ENCODE measurements at places on chromosomes 1 and 21.

GRCh38 chr1:204507317-204508105 is 8.7 kb upstream of the MDM4 start:
- DNase-seq = no peak

DNA sequence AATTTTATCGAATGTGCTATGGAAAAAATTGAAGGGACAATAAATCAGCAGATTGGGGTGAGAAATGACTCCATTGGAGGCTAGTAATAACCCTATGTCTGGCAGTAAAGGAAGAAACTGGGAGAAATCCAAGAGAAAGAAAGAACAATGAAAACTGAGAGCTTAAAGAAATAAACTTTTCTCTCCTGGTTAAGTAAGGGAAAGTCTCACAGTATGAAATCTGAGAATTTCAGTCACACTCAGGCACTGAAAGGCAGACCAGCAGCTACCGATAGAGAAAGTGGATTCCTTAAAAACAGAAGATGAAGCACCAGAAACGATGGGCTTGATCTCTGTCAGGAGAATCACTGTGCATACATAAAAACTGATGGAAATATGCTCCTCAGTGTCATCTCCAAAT is 404.2 kb downstream of the PLPP3 start:
- DNase-seq = no peak

DNA sequence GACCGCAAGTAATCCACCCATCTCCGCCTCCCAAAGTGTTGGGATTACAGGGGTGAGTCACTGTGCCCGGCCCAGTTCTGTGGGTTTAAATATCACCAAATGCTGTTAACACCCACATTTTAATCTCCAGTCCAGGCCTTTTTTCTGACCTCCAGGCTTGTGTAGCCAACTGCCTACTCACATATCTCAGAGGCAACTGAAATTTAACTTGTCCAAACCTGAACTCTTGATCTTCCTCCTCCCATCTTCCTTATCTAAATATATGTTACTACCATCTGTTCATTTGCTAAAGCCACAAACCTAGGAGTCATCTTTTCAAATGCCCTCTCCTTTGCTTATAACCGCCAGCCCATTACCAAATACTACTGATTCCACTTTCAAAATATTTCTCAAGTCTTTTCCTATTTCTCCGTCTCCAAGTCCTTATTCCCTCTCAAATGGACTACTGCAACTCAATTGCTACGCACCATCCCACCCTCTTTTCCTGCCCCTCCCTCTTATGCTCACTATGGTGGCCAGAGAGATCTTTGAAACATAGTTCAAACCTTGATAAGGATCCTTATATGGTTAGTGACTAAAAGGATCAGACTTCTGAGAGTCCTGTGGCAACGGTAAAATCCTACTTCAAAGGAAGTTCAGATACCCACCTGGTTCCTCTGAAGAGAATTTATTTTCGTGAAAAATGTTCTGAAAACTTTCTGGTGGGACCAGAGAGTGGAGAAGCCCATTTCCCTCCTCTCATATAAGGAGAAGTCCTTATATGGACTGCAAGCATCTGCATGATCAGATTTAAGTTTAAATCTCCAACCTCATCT is 78.5 kb upstream of the CDC42BPA start:
- no peak for DNase-seq

- DNase-seq = no peak
Observed at GRCh38 chr1:218557731-218558130, 212.6 kb downstream of the TGFB2 start.

DNA sequence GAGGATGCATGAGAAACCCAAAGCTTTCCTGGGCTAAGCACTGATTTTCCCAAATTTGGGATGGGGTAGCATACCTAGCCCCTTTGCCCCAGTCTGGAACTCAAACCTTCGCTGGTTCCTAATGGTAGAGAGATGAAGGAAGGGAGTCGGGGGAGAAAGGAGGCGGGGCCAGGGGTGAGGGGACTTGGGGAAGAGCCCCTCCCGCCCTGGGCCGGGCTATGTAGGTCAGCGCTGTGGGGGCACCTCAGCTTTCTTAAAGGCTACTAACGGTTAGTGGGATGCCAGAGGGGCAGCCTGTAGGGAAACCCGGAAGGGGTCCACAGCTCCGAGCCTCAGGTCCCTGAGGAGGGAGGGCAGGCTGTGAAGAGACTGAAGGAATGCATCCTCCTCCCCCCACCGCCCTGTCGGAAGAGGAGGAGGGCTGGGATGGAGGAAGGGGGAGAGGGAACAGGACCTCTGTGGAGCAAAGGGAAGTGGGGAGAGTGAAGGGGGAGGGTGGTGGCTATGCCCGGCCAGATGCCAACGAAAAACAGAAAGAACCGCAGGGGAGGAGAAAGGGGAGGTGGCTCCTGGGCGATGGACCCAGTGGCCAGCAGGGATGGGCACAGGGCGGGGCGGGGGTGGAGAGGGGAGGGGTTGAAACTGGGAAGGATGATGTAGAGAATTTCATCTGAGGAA is 1.3 kb downstream of the CADM3 start:
- no peak for DNase-seq

DNA sequence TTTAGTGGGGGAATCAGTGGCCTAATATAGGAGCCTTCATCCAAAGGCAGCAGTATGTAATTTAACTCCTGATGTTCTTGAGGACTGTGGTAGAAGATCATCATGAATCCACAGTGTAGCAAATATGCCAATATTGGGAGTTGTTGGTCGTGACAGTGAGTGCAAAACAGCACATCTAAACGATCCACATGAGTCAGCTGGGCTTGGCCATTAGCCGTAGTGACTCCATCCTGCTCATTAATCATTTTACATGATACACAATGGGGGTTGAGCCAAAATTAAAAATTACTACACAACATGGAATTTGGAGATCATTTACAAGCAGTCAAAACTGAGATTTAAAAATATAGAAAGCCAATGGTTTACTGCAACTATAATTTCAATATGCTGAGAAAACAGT is 653.9 kb upstream of the CAMK1G start:
- no peak for DNase-seq

- DNase-seq = no peak
Observed at GRCh38 chr1:191320062-191320461, 838.2 kb upstream of the RGS18 start.

GRCh38 chr1:181163662-181164061 is 75.2 kb downstream of the IER5 start:
- DNase-seq = no peak

- no peak for DNase-seq
Observed at GRCh38 chr1:154304664-154305337, 16.1 kb upstream of the AQP10 start.

DNA sequence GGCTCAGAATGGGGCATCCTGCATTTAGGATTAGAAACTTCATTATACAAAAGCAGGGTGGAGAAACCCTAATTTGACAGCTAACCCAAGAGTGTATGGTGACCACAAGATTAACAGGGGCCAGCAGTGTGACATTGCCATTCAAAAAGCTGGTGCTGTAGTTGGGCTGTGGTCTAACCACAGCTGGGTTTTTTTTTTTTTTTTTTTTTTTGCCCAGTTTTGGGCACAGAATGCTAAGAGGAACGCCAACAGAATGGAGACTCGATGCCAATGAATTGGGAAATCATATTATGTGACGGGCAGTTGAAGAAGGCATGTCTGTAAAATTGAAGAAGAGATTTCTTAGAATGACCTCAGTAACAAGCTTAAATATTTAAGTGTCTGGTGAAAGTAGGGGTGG is 58.4 kb downstream of the NFIA start:
- no peak for DNase-seq

DNA sequence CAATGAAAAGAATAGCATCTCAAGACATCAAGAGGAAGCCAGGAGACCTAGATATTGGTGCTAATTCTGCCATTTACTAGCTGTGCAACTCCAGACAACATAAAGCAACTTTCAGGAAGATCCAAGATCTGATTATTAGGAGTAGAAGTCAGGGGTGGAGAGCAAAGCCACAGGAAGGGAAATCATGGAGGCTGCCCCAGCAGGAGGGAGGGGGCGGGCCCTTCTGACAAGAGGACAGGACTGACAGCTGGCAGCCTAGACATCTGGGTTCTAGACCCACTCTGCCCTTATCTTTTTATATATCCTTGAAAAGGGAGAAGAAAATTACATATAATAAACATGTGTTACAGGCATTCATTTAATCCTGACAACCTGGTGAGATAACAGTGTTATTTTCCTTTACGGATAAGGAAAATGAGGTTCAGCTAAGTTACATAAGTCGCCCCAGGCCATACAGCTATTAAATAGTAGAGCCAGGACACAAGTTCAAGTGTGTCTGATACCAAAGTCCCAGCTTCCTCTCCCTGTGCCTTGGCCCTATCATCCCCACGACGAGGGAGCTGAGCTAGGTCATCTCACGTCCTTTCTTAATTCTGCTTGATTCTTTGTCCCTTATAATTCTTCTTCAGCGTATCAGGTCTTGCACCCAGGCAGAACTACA is 46.6 kb downstream of the ARHGEF11 start:
- DNase-seq = no peak

- no peak for DNase-seq
Observed at GRCh38 chr1:46543761-46544560, 7.5 kb downstream of the KNCN start.

- DNase-seq = no peak
Observed at GRCh38 chr1:244395965-244396364, 55.7 kb downstream of the ADSS2 start.

DNA sequence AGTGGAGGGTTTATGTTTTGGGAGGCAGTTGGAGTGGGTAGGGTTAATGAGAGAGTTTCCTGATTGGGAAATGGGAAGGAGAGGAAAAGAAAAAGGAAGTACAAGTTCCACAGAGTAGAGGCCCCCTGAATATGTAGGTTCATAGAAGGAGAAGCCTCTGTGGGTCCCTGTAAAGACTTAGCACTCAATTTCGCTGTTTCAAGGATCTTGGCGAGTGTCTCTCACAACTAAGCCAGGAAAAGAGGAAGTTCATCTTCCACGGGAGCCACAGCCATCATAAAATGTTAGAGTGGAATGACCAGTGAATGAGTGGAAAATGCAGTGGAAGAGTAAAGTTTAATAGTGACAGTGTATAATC is 17.4 kb upstream of the DPYD start:
- no peak for DNase-seq

- no peak for DNase-seq
Observed at GRCh38 chr21:42646076-42646825, 7.2 kb upstream of the PDE9A start.

GRCh38 chr1:92944901-92945747 is 16.1 kb downstream of the DIPK1A start:
- no peak for DNase-seq

Data from stimulated activated CD8-positive, alpha-beta memory T cell treated with anti-CD3 and anti-CD28 coated beads, Interleukin-7, amount 100 ng/mL, for 24 hours (primary cell).